Mucosa of gallbladder (tissue), 1 donor: ENCODE measurements at places on chromosomes 5 and 9. TPM values are rescaled to one million over a fixed set of nuclear protein-coding genes. Genes with fewer than 3 reads are reported as not detected.

CDKN2B gene
- total RNA-seq, result 2.5 TPM

PLAC8L1 gene
- not detected for total RNA-seq

TAF11L5 gene
- total RNA-seq, result not detected

GFI1B gene
- 1.3 TPM for total RNA-seq

RMRP gene
- 17,824 TPM for total RNA-seq

- no peak for DNase-seq
Measured at GRCh38 chr9:93580654-93581380, 4.4 kb downstream of the PHF2 start.

DNA sequence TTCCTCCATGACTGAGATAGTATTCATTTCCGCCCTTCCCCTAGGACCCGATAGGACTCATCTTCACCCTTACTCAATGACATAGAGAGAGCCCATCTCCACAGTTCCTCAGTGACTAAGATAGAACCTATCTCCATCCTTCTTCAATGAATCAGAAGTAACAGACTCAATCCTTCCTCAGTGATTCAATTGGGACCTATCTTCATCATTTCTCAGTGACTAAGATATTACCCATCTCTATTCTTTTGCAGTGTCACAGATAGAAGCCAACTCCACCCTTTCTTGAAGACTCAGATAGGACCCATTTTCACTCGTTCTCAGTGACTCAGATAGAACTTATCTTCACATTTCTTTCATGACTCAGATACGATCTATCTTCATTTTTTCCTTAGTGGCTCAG lies 164.6 kb downstream of the FBXO4 start:
- no peak for DNase-seq

GRCh38 chr5:133088064-133088463 lies 36.3 kb downstream of the HSPA4 start:
- DNase-seq, result no peak

- DNase-seq, result no peak
Measured at GRCh38 chr5:152118676-152119470, 194.2 kb upstream of the GLRA1 start.

GRCh38 chr5:160363211-160363610 lies 7.2 kb downstream of the C1QTNF2 start:
- no peak for DNase-seq

GRCh38 chr5:167320019-167320418 lies 971.4 kb upstream of the WWC1 start:
- DNase-seq, result no peak

- DNase-seq, result no peak
Measured at GRCh38 chr5:170448221-170448620, 55.6 kb upstream of the KCNIP1 start.

GRCh38 chr9:134836406-134836970 lies 44.1 kb upstream of the FCN2 start:
- DNase-seq, result no peak

- DNase-seq, result no peak
Measured at GRCh38 chr9:6229619-6230018, 14.0 kb downstream of the IL33 start.

- peak; percentile 95 for DNase-seq
Measured at GRCh38 chr9:110125207-110125751, 82.7 kb downstream of the C9orf152 start.
